Cerebellar nuclear complex (tissue), 1 donor: ENCODE measurements at places on chromosomes 5 and 9.

GRCh38 chr5:83528439-83528769 is 56.9 kb downstream of the VCAN start:
- DNase-seq = no peak

GRCh38 chr5:146402949-146403348 is 44.2 kb upstream of the TCERG1 start:
- DNase-seq = no peak

DNA sequence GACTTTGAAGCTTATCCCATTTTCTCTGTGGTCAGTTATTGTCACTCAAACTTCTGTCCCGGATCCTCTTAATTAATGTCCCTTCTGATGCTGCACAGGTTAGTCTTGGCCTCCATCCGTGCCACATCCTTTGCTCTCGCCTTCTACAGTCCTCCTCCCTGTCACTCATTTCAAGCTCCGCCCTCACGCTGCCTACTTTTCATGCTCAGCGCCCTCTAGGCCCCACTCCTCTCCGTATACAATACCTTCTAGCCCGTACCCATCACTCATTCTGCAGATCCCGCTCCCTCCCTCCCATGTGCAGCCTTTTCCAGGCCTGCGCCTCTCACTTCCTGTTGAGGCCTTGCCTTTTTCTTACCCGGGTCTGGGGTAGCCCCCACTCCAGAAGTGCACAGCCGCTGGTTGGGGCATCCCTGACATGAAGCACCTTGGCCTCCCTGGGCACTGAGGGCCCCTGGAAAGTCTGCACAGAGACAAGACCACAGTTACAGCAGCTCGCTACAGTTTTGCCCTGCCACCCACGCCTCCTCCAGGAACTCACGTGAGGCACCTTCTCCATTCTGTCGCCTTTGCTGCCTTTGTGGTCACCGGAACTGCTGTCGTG is 88.5 kb upstream of the SLC25A48 start:
- DNase-seq = no peak

DNA sequence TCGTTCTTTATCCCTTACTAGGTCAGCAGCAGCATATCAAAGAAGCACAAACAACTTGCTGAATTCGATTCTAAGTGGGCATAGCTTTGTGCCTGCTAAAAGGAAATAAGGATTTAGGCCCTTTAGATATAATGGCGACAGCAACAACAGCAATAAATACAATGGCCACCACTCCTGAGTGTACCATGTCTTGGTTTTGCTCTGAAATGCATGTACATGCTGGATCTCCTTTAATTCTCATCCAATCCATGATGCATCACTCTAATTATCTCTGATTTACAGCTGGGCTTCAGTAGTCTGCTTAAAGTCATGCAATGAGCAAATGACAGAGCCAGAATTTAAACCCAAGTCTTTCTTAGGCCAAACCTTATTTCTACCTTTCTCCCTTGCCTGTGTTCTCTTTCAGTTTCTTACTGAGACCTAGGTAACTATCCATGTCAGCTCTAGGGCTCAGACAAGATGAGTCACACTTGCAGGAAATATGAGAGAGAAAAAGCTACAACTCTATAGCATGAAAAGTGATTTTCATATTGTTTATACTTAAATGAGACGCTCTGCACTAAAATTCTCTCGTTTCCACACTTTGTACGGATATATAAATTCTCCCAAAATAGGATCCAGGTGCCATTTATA is 111.8 kb downstream of the HMHB1 start:
- no peak for DNase-seq

- DNase-seq = no peak
Measured at GRCh38 chr9:98428454-98428853, 173.0 kb upstream of the TBC1D2 start.

DNA sequence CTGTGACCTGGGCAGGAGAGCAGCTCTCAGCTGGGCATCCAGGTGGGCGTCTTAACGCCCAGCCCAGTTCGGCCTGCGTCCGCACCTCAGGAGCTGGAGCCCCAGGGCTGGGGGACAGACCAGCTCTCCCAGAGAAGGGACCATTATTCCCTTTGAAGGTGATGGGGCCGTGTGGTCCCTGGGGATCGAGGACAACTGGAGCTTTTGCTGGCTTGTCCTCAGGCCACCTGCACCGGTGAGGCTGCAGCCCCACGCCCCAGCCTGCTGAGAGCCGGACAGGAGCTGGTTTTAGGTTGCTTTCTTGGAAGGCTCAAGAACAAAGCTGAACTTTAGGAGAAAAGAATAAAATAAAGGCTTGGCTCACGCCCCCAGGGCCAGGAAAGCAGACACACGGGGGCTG is 40.9 kb downstream of the NACC2 start:
- DNase-seq = no peak

DNA sequence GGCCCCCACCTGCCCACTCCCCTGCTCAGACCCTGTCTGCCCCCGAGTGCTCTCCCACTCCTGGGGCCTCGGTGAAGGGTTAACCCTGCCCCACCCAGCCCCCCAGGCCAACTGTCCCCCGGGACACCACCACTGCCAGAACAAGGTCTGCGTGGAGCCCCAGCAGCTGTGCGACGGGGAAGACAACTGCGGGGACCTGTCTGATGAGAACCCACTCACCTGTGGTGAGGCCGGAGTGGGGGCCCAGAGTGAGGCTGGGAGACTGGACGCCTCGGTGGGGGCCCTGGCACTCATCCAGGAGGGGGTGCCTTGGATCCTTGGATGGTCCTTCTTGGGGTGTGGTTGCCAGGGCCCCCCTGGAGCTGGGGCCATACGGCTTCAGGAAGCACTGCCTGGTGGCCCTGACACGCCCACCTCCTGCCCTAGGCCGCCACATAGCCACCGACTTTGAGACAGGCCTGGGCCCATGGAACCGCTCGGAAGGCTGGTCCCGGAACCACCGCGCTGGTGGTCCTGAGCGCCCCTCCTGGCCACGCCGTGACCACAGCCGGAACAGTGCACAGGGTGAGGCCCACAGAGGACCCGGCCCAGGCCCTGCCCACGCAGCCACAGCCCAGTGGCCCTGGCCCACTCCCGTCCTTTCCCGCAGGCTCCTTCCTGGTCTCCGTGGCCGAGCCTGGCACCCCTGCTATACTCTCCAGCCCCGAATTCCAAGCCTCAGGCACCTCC is 2.1 kb downstream of the MAMDC4 start:
- DNase-seq = no peak

DNA sequence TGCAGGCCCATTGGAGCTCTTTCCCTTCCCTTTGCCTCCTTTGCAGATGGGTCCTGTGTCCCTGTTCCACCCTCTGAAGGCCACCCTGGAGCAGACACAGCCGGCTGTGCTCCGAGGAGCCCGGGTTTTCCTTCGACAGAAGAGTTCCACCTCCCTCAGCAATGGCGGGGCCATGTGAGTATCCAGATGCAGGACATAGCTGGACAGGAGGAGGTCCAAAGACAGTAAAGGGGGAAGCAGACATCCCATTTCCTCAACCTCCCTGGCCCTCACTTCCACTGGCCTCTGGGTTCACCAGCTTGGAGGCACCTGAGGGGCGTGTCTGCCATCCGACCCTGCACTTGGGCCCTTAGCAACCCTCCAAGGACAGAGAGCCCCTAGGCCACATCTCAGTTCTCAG is 237.9 kb downstream of the CACNA1B start:
- DNase-seq = no peak

DNA sequence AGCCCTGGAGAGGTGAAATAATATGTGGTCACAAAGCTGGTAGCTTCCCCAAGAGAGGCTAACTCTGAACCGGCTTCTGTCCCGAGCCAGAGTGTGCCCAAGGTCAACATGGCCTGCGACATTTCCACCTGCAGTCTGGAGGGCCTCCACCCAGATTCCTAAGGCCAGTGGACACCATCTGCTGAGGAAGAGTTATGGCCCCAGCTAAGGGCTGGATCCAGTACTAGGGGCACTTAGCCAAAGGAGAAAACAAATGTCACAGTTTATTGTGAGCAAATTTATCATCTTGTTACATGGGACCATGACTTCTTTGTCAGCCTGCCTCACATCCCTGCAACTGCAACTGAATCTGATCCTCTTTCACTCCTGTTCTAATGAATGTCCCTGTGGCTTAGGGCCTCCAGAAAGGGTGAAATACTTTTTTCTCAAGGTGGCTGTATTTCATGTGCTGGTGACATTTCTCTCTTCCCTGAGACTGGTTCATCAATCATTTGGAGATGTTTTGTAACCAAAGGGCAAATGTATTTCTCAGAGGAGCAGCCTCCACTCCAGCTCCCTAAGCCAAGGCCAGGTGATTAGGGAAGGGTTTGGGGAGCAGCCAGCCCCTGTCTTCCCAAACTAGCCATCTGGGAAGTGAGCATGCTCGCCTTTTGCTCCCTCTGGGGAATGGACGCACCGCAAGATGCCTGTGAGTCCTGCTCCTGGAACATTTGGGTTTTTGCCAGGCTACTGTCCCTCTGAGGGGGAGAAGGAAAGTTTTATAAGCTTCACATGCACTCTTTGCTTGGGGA is 148.3 kb downstream of the CMYA5 start:
- no peak for DNase-seq

DNA sequence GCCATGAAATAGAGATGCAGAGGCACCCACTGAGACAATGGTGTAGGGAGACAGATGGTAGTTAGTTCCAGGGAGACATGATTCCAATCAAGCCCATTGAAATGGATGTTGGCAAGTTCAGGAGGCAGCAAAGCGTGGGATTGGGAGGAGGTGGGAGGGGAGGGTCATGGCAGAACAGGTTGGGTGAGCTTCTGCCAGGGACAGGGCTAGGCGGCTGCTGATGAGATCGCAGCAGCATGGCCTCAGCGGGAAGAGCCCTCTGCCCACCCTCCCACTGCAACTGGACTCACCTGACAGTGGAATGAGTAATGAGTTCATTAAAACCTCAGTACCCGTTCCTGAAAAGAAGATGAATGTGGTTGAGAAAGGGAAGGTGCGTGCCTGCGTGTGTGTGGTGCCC is 418.2 kb downstream of the CDK5RAP2 start:
- DNase-seq = no peak

- no peak for DNase-seq
Measured at GRCh38 chr5:14724633-14725032, 60.1 kb downstream of the OTULIN start.

DNA sequence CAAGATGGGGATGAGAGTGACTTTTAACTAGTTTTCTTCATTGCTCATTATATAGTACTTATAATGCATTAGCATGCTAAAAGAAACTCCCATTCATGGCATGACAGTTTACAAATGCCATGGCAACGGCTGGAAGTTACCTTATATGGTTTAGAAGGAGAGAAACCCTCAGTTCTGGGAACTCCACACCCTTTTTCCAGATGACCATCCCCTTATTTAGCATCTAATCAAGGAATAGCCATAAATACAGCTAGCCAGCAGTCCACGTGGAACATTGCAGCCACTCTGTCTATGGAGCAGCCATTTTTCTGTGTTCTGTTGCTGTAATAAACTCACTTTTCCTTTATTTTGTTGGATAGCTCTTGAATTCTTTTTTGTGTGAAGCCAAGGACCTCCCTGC is 1137.8 kb downstream of the CDH18 start:
- DNase-seq = no peak

DNA sequence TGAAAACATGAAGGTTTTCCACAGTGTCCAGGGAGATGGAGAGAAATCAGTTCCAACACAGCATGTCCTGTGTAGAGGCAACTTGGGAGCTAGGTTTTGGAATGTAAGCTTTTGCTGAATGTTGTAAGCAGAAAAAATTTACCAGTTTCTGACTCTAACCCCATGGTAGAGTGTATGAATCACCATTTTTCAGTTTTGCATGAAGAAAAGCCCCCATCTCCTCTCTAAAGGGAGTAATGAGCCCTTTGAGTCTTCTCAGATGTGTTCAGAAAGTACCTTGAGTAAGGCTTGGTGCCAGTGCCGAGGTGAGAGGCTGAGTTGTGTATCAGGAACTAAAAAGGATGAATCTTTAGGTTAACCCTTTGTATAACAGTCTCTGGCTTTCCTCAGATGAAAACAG is 96.2 kb downstream of the ADRB2 start:
- DNase-seq = no peak

GRCh38 chr5:58077966-58078365 is 381.9 kb downstream of the PLK2 start:
- DNase-seq = no peak

- no peak for DNase-seq
Measured at GRCh38 chr9:104286187-104286586, 192.1 kb downstream of the SMC2 start.

DNA sequence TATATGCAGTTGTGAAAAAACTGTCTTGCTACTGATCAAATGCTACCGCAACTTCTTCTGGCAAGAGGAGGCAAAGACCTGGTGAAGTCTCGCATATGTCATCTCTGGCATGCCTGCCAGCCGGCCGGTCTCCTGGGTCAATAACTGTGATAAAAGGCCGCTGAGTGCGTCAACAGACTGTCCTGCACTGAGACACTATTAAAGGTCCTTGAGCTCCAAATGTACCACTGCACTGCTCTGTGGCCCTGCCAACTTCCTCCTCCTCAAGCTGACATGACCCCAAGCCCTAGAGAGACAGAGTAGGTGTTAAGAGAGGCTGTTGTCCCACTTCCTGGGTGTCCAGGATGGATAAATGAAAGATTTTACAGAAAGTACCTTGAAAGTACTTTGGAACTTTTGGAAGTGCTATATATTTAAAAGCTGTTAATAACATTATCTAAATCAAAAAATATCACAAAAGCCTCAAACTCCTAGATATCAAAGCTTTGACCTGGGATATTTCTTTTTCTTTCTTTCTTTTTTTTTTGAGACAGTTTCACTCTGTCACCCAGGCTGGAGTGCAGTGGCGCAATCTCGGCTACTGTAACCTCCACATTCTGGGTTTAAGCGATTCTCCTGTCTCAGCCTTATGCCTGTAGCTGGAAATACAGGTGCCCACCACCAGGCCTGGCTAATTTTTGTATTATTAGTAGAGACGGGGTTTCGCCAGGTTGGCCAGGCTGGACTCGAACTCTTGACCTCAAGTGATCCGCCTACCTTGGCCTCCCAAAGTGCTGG is 31.5 kb downstream of the RAPGEF1 start:
- DNase-seq = no peak

GRCh38 chr5:158534203-158534602 is 565.5 kb downstream of the EBF1 start:
- DNase-seq = no peak

GRCh38 chr5:38726279-38726678 is 119.5 kb upstream of the OSMR start:
- DNase-seq = no peak

DNA sequence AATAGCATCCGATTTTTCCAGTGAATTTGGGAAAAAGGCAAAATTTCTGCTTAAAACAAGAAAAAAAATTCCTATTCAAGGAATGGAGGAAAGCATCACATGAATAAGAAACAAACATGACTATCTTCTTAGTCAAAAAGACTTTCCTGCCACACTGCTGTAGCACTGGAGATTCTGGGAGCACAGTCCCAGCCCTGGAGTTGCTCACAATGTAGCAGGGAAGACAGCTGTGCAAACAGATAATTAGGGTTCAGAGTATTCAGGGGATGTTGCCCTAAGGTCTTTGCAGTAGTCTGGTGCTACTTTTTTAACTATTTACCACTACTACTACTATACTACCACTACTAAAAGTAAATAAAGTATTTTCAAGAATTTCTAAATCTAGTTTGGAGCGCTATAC is 86.5 kb downstream of the BNC2 start:
- no peak for DNase-seq

DNA sequence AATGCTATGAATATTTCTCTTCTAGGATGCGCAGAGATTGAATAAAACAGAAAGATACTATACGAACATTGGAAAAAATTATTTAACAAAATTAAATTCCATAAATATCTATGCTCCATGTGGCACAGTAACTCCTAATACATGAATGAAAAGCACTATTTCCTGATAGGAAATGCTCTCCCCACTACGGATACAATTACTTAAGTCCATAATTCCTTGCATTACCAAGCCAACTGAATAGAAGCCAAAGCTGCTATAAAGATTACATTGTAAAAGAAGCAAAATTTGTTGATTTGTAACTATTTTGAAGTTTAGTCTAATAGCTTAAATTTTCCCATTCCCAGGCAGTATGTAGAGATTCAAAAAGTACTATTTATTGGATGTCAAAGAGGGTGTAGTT is 61.8 kb upstream of the SNX2 start:
- DNase-seq = no peak
